Mesendoderm (in vitro differentiated cells): ENCODE measurements at places on chromosomes 11 and 22.
A peak's percentile ranks its signal among the peaks of the same experiment; 100 is the strongest.

GRCh38 chr11:116953530-116954285 is 116.3 kb upstream of the APOA1 start:
- no peak for DNase-seq

DNA sequence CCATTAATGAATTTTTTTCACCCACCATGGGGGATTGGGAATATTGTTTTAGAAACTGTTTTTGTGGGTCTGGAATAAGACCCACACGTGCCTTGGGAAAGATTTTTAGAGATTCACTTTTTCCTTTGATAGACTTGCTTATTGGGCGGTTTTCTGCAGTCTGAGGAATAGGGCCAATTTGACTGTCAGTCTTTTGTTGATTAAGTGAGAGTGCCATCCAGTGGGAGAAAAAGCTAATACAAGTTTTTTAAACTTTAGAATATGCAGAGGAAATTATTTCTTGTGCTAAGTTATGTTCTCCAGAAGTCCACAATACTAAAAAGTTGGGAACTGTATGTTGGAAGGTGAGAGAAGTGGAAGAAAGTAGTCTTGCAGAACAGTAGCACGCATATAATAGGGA is 56.1 kb downstream of the PRMT3 start:
- DNase-seq: peak; percentile 41

DNA sequence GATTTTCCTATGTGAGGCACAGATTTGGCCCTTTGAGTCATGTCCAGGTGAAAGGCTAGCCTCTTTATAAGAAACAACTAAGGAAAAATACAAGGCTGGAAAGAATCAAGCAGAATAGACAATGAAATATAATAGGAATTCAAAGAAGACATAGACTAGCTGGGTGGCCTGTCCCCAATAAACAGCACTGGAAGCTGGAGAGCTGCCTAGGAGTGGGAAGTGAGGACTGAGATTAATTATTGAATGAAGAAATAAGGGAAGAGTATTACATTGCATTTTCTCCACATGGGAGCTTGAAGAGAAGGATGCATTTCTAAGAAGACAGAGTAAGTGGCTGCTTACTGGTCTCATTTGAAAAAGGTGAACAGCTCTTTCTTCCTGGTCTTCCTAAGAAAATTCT is 100.0 kb downstream of the CCDC34 start:
- DNase-seq: no peak

- no peak for DNase-seq
Observed at GRCh38 chr11:96331699-96332116, 11.3 kb downstream of the MAML2 start.

GRCh38 chr11:73149105-73149504 is 7.0 kb upstream of the FCHSD2 start:
- DNase-seq: no peak

DNA sequence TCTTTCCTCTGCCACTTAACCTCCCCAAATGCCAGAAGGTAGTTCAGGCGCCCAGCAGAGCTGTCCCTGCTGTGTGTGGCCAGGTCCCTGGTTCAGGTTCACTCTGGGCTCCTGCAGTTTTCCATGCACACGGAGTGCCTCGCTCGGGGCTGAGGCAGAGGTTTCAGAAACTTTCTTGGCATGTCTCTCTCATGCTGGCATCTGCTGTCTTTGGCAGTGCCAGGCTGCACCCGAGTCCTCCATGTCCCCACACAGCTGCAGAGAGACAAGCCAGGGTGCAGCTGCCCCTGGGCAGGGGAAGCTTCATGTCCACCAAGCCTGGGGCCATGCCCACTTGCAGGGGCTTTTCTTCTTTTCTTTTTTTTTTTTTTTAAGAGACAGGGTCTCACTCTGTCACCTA is 7.0 kb upstream of the NEFH start:
- no peak for DNase-seq

DNA sequence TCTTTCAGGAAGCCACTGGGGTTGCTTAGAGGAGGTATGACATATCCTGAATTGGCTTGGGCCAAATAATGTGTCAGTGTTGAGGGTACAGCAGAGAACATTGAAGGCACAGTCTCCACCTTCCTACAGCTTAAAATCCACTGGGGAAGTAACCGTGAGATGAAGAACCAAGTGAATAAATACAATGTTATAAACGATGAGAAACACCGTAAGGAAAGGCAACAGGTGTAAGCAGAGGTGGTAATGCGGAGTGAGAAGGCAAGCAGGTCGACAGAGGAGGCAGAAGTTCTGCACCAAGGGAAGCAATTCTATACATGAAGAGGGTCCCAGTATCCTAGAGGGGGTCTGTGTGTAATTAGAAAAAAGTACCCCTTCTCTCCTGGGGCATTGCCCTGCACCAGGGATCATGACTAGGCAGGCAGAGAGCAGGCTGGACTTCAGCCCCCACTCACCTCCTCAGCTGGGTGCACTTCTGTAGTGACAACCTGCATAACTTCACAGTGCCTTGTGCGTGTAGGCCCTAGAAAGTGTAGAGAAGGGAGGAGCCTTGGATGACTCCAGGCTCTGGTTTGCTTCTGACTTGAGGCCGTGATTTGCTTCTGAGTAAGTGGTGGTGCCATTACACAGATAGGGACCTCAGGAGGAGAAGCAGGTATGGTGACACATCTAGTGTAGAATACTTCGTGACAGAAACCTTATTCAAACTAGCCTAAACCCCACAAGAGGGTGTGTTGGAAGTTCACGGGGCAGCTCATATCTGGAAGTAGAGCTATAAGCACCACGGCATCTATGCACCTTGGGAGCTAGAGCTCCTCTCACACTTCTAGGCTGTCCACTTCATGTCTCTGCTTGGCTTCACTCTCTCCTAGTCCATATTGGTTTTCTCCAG is 4.9 kb downstream of the MYOD1 start:
- DNase-seq: no peak

GRCh38 chr11:33329705-33330329 is 72.6 kb downstream of the HIPK3 start:
- DNase-seq: peak; percentile 64

DNA sequence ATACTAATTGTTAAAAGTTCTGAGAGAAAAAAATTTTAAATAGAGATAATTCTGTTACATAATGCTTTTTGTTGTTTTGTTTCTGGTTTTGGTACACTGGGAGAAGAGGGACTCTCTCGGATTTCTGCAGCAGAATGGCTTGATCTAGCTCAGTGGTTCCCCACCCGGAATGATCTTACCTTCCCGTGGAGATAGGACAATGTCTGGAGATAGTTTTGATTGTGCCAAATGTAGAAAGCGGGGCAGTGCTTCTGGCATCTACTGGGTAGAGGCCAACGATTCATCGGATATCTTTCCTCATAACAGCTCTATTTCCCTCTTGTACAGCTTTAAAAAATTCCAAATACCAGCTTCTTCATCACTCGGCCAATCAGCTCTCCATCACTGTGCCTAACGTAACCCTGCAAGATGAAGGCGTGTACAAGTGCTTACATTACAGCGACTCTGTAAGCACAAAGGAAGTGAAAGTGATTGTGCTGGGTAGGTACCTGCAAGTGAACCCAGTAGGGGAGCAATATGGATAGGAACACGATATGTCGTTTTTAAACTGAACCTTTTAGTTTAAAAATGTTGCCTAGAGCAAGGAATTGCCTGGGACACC is 13.2 kb downstream of the CRTAM start:
- DNase-seq: no peak

DNA sequence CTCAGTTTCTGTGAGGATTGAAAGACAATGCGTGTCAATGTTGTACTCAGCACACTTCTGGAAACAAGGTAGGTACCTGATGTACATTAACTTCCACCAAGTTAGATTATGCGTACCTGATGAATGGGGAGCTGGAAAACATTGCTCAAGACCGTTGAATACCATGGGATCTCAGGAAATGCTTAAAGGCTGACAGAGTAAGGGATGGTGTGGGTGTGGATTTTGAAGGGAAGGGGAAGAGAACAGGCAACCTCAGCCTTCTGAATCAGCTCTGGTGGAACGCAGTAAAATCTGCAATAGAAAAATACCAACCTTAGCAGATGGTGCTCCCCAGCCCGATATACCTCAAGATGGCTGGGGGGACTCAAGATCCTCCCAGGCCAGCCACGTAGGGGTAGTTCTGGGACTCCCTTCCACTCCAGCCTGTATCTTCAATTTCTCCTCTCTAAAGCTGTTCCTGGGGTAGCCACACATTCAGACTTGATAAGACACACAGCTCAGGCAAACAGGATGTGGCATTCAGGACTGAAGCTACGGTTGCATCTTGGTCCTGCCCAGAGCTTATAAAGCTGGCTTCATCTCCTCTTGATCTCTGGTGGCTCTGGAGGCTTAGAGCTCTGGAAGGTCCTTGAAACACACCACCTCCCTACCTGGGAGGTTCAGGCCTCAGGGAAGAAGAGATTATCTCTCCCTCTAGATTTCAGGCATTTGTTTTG is 111.8 kb downstream of the CTNND1 start:
- no peak for DNase-seq

- DNase-seq: no peak
Observed at GRCh38 chr22:21755851-21756284, 20.3 kb upstream of the YPEL1 start.

GRCh38 chr11:109112261-109112660 is 309.7 kb upstream of the C11orf87 start:
- DNase-seq: no peak

- peak; percentile 64 for DNase-seq
Observed at GRCh38 chr22:24133187-24133965, 47.9 kb upstream of the SUSD2 start.

- DNase-seq: peak; percentile 68
Observed at GRCh38 chr11:94144216-94144615, 15.6 kb downstream of the PANX1 start.

DNA sequence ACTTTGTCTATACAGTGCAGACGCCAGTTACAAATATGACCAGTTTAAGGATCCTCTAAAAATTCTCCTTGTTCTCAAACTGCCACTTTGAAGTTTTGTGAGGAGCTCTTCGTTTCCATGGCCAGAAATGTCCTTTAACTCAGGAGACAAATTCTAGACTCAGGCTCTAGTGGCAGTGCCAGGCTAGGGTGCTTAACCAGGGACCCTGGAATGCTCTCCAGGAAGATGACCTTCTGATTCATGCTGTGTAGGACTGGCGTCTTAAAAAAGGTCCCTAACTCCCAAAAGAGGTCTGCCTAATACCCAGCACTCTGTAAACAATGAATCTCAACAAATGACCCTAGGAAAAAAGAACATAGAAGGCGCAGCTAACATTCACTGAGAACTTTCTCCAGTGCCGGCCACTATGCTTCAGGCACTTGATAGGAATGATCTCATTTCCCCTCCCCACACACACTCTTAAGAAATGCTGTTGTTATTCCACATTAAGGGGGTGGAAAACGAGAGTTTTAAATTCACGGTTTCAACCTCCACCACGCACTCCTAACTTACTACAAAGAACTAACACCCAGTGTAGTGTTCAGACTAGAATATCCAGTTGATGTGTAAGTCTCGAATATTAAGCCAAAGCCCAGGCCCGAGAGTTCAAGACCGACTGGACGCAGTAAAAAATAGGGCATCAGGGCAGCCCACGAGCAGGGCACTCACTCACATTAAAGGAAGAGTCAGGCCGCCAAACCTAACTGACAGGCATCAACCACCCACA is 747 bp downstream of the NXF1 start:
- DNase-seq: peak; percentile 41

GRCh38 chr11:67025750-67026149 is 2.8 kb downstream of the SYT12 start:
- no peak for DNase-seq

- peak; percentile 19 for DNase-seq
Observed at GRCh38 chr11:94302776-94303175, 1.6 kb upstream of the IZUMO1R start.

- no peak for DNase-seq
Observed at GRCh38 chr11:69656536-69657455, 15.8 kb downstream of the CCND1 start.

DNA sequence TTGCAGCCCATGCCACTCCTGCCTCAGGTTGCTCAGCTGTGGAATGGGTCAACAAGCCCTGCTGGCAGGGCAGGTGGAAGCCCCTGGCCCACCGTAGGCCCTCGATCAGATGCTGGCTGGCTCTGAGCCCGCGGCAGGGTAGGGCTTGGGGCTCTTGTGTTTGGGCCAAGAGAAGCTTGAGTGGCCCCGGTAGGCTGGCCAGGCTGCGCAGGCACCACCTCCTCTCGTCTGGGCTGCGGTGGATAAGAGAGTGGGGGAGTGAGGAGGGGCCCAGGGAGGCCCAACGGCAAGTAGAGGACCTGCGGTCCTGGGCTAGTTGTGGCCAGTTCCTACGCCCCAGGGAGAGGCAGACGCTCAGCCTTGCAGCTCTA is 115.2 kb downstream of the CEP164 start:
- no peak for DNase-seq

DNA sequence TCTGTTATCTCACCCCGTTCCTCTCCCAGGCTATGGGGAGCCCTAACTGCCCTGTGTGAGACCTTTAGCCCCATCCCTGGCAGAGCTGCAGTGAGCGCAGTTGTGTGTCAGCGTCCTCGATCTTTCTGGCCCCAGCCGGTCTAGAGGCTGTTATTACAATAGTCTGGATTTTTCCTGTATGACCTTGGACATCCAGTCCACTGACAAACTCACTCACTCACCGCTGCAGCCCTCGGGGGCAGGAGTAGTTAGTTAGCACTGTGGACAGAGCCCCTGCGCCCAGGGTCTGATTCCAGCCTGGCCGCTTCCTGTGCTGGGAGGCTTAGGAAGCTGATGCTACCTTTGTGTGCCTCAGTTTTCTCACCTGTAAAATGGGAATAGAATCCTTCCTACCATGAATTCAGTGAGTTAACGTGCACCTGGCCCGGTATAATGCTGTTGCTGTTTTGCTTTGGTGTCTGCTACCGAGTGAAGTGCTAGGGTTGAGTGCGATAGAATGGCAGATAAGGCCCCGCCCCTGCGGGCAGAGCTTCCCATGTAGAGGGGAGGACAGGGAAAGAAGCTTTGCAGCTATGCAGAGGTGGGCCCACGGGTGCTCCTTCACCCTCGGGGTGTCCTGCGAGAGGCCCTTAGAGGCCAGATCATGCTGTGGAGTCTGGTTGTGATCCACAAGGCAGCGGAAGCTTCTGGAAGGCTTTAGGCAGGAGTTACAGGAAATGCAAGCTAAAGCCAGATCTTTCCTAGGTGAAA is 3.0 kb downstream of the LRP5 start:
- no peak for DNase-seq

DNA sequence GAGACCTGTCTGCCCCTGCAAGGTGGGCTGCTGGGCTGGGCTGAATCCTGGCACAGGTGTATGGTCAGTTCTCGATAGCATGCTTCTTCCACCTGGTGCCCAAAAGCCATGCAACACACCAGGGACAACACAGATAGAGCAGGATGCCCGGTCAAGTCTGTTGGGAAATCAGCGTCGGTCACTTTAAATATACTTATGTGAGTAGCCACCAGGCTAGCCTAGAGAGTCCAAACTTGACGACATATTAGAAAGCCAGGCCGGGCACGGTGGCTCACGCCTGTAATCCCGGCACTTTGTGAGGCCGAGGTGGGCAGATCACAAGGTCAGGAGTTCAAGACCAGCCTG is 8.9 kb downstream of the C1QTNF6 start:
- DNase-seq: no peak

GRCh38 chr11:70854901-70855556 is 397.3 kb downstream of the SHANK2 start:
- no peak for DNase-seq
